ENCODE measurements at places on chromosomes 7 and 10.

GRCh38 chr10:100038561-100039071 is 28.9 kb upstream of the DNMBP start:
- DNase-seq = no peak

GRCh38 chr7:115340828-115341227 is 418.9 kb downstream of the MDFIC start:
- peak; percentile 1 for DNase-seq

DNA sequence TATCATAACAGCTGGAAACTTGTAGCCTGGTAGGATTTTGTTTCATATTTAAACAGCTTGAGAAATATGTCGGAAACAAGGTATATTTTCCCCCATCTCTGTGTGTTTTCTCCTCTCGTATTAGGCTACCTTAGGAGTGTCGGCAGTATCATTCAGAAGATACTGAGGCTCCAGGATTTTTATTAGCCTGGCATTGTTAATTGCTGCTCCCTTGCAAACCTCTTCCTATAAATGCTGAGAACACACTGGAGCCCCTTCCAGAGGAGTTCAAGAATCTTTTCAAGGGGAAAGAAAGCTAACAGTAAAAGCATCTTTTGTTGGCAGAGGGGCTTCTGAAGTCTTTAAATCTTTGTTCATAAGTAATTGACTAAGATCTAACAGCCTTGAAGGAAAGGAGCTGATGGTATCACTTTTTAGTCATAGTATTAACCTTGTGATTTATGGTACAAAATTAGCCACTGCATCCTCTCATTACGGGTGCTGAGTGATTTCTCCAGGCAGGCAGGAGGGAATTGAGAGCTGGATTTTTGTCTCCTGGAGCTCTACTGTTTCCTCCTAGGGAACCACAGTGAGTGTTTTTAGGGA is 998.7 kb downstream of the LRMDA start:
- DNase-seq = no peak

DNA sequence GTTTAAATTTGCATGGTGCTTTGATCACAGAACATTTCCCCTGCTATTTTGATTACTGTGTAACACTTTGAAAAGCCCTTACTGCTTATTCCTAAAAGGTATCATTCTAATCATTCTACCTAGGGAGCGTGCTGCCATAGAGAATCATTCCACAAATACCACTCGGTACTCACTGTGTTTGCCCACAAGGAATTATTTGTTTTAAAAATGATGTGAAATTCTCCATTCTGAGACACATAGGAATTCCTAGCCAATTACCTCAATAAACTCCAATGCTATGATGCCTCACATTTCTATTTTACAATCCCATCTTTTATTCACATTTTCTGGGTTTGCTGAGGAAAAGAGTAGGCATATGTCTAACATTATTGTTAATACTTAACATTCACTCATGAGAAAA is 16.2 kb upstream of the TES start:
- no peak for DNase-seq

DNA sequence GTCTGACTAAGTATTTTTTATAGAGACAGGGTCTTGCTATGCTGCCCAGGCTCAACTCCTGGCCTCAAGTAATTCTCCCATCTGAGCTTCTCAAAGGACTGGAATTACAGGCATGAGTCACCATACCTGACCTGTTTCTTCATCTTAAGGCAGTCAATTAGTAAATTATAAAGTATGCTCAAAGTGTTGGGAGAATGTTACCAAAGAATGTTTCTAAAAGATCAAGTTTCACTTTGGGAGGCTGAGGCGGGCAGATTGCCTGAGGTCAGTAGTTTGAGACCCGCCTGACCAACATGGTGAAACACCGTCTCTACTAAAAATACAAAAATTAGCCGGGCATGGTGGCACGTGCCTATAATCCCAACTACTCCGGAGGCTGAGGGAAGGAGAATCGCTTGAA is 117.0 kb downstream of the ALOX5 start:
- DNase-seq = no peak

- no peak for DNase-seq
Observed at GRCh38 chr7:141709318-141709717, 1.2 kb downstream of the WEE2 start.

- DNase-seq = no peak
Observed at GRCh38 chr10:119903946-119904666, 11.6 kb downstream of the SEC23IP start.

DNA sequence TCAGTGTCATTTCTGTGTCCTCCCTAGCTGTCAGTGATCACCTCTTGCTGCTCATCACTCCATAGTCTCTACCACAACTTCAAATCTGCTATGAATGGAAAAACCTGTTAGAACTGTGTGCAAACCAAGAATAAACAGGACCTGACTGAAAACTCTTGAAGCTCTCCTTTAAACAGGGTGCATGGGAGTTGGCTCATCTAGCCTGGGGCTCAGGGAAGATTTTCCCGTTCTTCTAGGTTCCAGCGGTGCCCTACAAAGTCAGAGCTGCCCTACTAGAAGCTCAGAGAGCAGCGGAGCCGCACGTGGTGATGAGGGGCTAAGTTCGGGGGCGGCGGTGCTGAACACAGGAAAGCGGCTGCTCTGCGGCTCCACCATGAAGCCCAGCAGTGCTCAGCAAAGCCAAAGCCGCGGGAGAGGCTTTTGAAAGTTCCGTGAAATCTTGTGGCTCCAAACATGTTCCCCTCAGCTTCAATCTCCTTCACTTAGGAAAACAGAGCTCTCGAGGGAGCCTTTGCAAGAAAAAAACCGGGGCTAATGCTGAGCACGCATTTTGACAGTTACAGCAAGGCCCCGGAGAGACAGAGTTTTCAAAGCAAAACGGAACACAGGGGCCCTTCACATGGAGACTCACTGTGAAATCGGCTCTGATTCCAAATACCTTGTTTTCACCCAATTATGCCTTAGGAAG is 30.5 kb downstream of the RGS10 start:
- no peak for DNase-seq

DNA sequence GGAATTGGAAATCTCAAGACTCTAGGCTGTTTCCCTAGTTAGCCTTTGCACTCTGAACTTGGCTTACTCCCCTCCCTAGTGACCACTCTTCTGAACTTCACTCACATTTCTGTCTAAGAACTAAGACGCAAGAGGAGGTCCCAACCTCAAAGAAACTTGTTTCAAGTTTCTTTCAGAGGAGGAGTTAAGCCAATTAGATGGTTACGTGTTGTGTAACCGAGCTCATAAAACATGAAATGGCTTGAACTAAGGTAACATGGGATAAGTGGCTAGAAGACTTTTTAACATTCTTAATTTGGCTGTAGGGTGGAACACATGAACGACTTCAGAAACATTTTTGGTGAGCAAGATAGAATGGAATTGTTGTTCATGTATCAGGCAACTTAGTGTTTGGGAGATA is 39.5 kb upstream of the SEC61G start:
- no peak for DNase-seq

DNA sequence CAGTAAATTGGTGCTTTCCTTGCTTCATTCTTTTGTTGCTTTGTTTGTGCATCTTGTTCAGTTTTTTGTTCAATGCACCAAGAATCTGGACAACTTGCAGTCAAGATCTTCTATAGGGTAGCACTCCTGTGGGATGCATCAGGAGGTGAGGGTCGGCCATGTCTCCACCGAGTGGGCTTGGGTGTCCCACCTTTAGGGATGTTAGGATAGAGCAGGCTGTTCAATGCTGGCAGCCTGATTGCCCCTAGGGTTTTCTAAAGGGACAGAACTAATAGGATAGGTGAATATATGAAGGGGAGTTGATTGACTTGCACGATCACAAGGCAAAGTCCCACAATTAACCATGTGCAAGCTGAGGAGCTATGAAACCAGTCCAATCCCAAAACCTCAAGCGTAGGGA is 109.9 kb downstream of the GLRX3 start:
- DNase-seq = no peak

DNA sequence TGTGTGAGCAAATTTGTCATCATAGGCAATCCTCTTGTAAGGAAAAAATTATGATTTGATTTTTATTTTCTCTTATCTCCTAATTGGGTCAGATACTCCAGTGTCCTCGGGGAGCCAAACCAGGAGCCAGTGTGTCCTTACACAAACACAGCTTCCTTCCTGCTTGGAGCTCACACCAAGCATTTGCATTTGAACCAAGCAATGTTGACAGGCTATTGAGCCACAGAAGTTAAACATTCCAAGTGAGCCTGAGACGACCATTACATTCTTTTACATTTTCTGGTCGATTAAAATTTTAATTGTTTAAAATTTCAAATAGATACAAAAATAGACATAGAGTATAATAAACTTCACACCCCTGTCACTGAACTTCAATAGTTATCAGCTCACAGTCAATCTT is 194.8 kb downstream of the CFTR start:
- no peak for DNase-seq

- no peak for DNase-seq
Observed at GRCh38 chr10:16662923-16663322, 141.2 kb upstream of the C1QL3 start.

- DNase-seq = no peak
Observed at GRCh38 chr10:51217505-51217904, 143.2 kb downstream of the PRKG1 start.

- DNase-seq = no peak
Observed at GRCh38 chr7:75711656-75712514, 26.9 kb downstream of the HIP1 start.

DNA sequence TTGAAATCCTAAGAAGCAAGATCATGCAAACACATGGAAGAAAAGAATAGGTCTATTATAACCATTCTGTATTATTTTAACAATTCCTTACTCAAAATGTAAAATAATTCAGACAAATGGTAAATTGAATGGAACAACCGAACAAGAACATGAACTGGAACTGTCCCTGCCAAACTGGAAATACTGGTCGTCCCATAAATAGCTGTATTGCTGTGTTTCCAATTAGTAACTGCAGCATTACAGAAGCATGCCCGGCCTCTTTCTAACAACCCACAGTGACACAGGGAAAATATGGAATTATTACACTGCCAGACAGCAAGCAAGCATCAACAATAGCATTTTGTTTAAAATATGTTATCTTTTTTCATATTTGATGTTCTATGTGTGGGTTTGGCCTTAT is 1138.5 kb upstream of the PHF14 start:
- DNase-seq = no peak

- DNase-seq = no peak
Observed at GRCh38 chr7:30660331-30661255, 21.7 kb downstream of the CRHR2 start.

DNA sequence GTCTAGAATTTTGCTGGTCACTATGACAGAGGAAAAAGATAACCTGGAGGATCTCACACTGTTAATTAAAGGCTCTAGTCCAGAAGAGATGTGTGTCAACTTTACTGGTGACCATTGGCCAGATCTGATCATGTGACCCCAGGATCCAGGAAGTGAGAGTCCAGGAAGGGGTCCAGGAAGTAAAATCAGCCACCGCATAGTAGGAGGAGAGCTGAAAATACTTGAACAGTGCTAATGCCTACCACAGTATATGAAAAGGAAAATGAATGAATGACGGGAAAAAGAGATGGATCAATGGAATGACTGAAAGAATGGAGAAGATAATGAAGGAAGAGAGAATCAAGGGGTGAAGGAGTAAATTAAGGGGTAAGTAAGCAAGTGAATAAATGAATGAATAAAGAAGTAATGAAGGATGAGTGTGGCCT is 415.3 kb downstream of the RPS24 start:
- DNase-seq = no peak
